ENCODE measurements at places on chromosomes 2 and 18.

- no peak for DNase-seq
Observed at GRCh38 chr2:175931805-175932204, 70.3 kb downstream of the LNPK start.

DNA sequence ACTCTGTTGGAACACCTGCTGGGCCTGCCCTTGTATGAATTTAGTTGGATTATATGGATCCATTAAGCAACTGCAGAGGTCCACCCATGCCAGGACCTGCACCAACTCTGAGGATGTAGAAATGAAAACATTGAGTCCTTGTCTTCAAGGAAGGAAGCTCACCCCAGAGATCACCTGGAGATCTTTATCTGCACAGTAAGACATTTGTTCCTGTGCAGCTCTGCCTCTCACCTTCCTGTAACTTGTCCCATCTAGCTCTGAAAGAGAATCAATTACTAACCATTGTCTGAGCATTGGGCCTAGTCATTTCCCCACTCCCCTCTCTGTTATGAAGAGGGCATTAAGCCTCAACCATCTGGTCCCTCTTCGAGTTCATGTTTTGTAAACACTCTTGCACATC is 105.2 kb upstream of the YWHAQ start:
- no peak for DNase-seq

- DNase-seq, result no peak
Observed at GRCh38 chr2:134333646-134334189, 79.8 kb downstream of the MGAT5 start.

DNA sequence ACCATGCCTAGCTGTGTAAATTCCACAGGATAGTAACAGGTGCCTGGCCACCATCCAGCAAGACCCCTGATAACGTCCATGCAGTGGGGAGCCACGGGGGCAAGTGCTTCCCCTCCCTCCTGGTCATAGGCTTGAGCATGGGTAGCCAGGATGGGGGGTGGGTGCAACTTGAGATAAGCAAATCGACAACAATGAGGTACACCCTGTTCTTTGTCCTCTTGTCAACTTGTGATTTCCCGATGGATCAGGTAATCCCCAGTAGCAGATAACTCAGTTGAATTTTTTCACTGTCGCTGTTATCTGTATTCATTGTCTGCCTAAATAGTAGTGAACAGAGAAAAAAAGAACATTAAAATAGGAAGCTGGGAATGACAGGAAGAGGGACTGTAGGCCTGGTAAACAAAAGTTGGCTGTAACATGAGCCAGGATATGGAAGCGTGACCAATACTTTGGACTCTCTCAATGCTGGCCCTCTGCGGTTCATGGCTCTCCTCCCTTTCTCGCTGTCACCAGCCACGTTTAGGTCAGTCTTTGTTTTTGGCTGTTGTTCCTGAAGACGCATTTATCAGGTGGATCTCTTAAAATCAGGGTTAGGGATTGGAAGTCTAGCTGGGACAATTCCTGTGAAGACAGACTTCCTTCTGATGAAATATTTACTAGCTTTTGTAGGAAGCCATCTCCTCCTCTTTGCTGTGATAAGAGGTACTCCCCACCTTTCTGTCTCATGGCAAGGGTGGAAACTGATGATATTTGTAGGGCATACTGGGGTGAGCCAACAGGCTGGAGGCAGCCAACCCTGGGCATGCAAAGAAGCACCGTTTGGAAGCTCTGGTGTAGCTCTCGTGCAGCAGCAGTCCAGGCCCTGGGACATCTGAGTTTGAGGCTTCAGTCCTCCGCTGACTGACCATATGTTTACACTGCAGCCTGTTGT is 42.4 kb downstream of the TCF7L1 start:
- DNase-seq, result no peak

DNA sequence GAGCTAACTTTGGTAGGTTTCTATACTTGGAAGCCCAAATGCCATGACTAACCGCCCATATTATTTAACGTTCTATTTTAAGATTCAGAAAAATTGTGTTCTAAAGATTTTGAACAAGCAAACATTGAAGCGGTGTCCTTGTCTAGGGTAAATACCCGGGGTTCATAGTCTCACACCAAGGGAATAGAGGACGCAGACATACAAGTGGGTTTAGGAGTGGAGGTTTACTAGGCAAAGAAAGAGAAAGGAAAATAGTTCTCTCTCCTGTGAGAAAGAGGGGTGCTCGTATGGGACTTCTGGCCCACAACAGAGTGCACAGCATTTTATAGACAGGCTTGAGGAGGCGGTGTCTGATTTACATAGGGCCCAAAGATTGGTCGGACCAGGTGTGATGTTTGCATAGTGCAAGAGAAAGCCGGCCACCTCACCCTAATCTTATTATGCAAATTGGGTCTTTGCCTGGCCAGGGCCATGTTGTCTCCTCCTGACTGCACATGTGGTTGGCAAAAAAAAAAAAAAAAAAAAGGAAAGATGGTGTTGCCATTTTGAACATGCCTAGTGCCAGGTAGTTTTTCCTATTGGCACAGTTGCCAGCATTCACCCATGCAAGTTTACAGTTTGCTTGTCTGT is 1062.6 kb downstream of the LRP1B start:
- no peak for DNase-seq

DNA sequence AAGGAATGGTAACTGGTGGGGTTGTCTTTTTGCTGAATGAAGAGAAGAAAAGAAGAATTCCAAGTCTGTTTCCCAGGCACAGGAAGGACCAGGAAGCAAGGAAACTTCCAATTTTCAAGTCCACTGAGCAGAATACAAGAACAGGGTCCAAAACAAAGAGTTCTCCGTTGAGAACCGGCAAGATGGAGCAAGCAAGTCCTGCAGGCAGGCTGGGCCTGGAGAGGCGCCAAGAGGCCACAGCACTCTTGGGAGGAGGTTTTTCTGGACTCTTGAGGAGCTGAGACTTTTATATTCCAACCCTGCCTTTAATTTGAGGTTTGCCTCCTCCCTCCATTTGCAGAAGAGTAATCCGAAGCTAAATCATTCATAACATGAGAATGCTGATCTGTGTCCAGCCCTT is 224.5 kb downstream of the IKZF2 start:
- DNase-seq, result no peak

DNA sequence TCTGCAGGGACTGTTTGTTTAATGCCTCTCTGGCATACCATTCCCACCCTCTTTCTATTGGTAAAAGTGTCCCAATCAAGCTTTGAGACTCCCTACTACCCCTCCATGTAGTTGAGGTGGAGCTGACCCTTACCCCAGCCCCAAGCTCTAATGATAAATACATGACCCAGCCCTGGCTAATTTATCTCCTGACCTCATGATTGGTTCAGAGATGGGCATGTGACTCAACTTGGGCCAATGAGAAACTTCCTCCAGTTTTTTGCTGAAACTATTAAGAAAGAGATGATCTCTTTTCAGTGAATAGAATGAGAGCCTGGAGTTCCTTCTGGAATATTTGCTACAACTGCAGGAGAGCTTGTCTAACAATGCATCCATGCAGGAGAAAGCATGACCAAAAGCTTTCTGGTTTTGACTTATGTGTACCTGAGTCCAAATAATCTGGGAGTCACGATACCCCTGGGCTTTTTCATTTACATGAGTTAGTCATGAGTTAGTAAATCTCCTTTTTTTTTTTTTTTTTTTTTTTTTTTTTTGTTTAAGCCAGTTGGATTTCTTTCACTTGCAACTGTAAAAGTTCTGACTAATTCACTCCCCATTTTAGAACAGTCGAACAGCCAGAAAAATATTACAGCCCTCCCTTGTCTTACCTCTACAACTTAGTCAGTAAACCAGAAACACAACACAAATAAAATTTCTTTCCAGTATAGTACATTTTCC is 66.5 kb upstream of the TLK1 start:
- no peak for DNase-seq

DNA sequence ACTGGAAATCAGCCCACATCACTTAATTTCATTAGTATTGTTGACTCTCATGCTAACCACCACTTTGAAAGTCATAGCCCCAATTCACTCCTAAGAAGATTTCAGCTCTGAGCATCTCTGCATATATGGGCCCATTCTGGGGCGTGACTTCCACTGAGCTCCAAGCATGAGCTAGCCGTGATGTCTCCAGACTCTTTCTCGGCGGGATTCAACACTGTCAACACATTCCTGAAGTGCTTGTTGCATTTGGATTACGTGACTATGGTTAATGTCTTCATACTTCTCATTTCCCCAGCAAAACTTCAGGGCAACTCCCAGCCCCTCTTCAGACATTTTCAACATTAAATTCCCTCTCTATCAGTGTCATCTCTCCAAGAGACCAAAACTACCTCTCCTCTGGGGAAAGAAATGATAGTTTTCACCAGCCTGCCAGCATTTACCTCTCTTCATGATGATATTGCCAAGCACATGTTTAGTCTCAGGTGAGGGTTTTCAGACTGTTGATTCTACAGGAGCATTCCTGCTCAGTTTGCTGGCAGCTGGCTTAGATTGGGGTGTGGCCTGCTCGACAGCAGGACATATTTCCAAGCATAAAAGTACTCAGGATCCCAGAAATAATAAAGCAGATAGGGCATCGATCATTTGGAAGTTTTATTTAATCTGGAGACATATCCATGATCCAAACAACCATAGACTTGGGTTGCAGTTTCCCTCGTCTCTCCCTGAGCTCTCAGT is 81.7 kb downstream of the FEZ2 start:
- DNase-seq, result no peak

- no peak for DNase-seq
Observed at GRCh38 chr18:31675404-31675803, 9.0 kb downstream of the B4GALT6 start.

DNA sequence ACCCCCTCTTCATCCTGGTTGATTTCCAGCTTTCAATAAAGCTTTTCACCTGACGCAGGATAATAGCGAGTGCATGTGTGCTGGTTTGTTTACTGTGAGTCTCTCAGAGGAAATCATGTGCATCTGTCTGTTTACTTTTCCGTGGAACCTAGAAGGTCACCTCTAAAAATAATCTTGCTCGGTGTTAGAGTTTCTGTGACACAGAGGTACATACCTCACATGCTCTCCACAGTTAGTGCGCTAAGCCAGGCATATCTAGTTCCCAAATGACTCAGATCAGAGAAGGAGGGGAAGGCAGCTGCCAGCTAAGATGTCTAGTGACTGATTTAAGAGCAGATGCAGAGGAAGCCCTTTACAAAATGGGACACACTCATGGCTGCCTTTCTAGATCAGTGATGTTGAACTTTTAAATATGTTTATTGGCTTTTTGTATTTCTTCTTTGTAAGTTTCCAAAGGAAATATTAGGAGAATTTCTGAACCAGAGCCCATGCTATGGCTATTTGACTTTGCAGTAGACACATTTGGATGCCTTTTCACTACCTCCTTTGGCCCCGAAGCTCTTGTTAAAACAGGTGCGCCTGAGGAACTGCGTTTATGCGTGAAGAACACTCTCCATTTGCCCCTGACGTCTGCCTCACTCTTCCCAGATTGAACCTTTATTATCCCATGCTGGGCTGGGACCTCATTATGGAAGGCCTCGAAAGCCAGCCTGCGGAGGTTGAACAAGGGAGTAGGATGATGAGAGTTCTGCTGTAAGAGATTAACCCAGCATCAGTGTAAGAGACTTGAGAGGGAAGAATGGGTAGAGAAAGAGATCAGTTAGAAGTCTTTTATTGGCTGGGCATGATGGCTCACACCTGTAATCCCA is 145.6 kb downstream of the FAM161A start:
- no peak for DNase-seq

- DNase-seq, result no peak
Observed at GRCh38 chr2:220568296-220568695, 940.9 kb downstream of the SLC4A3 start.

- DNase-seq, result no peak
Observed at GRCh38 chr2:14925471-14925870, 293.0 kb downstream of the LRATD1 start.

- no peak for DNase-seq
Observed at GRCh38 chr2:207483477-207483876, 46.3 kb upstream of the CREB1 start.

DNA sequence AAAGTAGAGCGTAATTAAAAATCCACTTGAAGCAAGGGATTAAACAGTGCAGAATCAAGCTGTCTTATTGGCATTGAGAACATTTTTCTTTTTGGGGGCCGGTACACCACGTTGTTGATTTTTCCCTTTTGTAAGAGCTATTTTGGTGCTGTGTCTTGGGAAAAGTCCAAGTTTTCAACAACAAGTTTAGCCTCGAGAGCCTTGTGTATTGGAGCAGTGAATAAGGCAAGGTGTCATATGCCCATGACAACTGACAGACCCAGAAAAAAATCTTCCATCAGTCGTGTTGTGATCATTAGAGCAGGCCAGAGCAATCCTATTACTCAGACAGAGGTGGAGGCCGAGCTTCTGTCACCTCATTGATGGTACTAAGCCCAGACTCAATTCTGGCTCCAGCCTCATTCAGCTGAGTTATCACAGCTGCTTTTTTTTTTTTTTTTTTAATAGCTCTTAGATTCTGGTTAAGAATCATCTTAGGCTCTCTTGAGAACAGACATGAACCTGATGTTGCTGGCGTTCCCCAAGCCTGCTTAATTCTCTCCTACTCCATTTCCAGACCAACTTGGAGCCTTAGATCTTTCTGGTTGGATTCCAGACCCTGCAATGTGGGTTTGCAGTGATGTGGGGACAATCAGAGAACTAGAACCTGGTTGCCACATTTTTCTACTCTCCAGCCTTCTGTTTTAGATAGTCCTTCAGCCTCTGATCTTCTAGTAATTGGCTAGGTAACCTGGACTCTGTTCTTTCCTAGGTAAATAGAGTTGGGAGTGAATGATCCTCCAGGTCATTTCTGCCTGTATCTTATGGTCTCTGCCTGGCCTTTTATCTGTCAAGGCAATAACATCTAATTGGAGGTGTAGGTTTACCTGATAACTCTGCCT is 43.1 kb downstream of the MOGAT1 start:
- DNase-seq, result no peak

GRCh38 chr18:67318651-67319050 is 197.9 kb downstream of the DSEL start:
- DNase-seq, result no peak

DNA sequence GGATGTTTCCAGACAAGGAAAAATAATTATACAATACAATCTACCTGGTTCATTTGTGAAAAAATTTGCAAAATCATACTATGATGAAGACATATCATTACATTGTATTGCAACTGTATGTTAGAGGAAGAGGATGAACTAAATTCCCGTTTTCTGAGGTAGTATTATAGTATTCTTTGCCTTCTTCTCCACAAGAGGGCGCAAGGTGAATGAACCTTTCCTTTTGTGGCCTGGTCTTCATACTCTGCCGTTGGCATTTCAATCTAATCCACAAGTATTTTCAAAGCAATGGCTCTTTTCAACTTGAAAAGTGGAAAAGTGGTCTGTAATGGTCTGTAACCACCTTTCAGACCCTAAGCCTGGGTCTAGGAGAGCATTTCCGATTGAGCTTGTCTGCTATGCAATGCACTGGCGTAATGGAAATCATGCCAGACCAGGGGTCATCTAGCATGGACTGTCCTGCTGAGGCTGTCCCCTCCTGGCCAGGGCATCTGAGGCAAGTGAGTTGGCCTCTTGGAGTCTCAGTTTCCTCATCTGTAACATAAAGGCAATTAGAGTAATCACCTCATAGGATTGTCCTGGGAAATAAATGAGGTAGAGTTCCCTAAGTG is 30.8 kb upstream of the ZNF396 start:
- no peak for DNase-seq

- no peak for DNase-seq
Observed at GRCh38 chr2:190815226-190815625, 65.4 kb upstream of the GLS start.

- no peak for DNase-seq
Observed at GRCh38 chr2:121804340-121804739, 48.9 kb downstream of the TSN start.

GRCh38 chr2:198905881-198906612 is 551.7 kb downstream of the SATB2 start:
- no peak for DNase-seq

- no peak for DNase-seq
Observed at GRCh38 chr18:79869591-79870300, 72.0 kb downstream of the KCNG2 start.

Data from CD4-positive, alpha-beta T cell treated with Interleukin-15 for 1 hour (primary cell).